ENCODE measurements at places on chromosomes 7 and 10. TPM values are rescaled to one million over a fixed set of nuclear protein-coding genes. Genes with fewer than 3 reads are reported as not detected.

KLF14 gene
- 0.05 TPM for total RNA-seq

DCLRE1C gene
- total RNA-seq, result 5.7 TPM

GFRA1 gene
- total RNA-seq, result 9.3 TPM

HACD1 gene
- total RNA-seq, result 41.6 TPM

SLC13A1 gene
- not detected for total RNA-seq

INSIG1 gene
- total RNA-seq, result 21.3 TPM

GRM3 gene
- total RNA-seq, result not detected

TAC1 gene
- total RNA-seq, result not detected

ANKRD2 gene
- 4.4 TPM for total RNA-seq

SPDYE8 gene
- not detected for total RNA-seq

WNT8B gene
- total RNA-seq, result not detected

C10orf105 gene
- not detected for total RNA-seq

HOXA7 gene
- total RNA-seq, result 5.0 TPM

TFEC gene
- not detected for total RNA-seq

GDF2 gene
- not detected for total RNA-seq

ZNF722 gene
- total RNA-seq, result not detected

LGI1 gene
- not detected for total RNA-seq

TRIM50 gene
- not detected for total RNA-seq

SEMA3A gene
- total RNA-seq, result 5.7 TPM

LRRTM3 gene
- not detected for total RNA-seq

SGCE gene
- total RNA-seq, result 55.7 TPM

UNCX gene
- total RNA-seq, result 0.09 TPM

CRHR2 gene
- not detected for total RNA-seq

LIPK gene
- total RNA-seq, result not detected

OGA gene
- 61.6 TPM for total RNA-seq

PDCD11 gene
- 37.8 TPM for total RNA-seq

LSM8 gene
- 44.0 TPM for total RNA-seq

PHYHIPL gene
- total RNA-seq, result 0.38 TPM

TMEM229A gene
- not detected for total RNA-seq

SKIDA1 gene
- 1.3 TPM for total RNA-seq

WEE2 gene
- not detected for total RNA-seq

AKR1C4 gene
- total RNA-seq, result 0.30 TPM

GJC3 gene
- 0.14 TPM for total RNA-seq

ZSCAN21 gene
- total RNA-seq, result 10.5 TPM

PNLIPRP1 gene
- total RNA-seq, result not detected

CC2D2B gene
- total RNA-seq, result not detected

FAM25C gene
- not detected for total RNA-seq

CDK5 gene
- total RNA-seq, result 37.0 TPM

HYAL4 gene
- total RNA-seq, result not detected

SNCG gene
- 15.3 TPM for total RNA-seq

LRMDA gene
- total RNA-seq, result 4.2 TPM

CAV1 gene
- 466 TPM for total RNA-seq

ZNF783 gene
- total RNA-seq, result 5.1 TPM

PALD1 gene
- 7.9 TPM for total RNA-seq

ACTL6B gene
- total RNA-seq, result not detected

LRRC18 gene
- total RNA-seq, result not detected

MRLN gene
- total RNA-seq, result not detected

ZNF679 gene
- total RNA-seq, result not detected

VGF gene
- 15.1 TPM for total RNA-seq

NKX2-3 gene
- total RNA-seq, result 0.07 TPM

SH2B2 gene
- total RNA-seq, result 3.6 TPM

SAMD8 gene
- 4.7 TPM for total RNA-seq

NME8 gene
- total RNA-seq, result not detected

CYP2W1 gene
- not detected for total RNA-seq

CFAP58 gene
- total RNA-seq, result 0.12 TPM
